ENCODE measurements at places on chromosomes 7 and 10. TPM values are rescaled to one million over a fixed set of nuclear protein-coding genes. Genes with fewer than 3 reads are reported as not detected.

The PDZD7 gene
- 3.2 TPM for polyA plus RNA-seq

The HOXA7 gene
- polyA plus RNA-seq: 28.6 TPM

The LRRC18 gene
- not detected for polyA plus RNA-seq

The PVRIG gene
- polyA plus RNA-seq: 2.0 TPM

The DHX32 gene
- 25.2 TPM for polyA plus RNA-seq

DNA sequence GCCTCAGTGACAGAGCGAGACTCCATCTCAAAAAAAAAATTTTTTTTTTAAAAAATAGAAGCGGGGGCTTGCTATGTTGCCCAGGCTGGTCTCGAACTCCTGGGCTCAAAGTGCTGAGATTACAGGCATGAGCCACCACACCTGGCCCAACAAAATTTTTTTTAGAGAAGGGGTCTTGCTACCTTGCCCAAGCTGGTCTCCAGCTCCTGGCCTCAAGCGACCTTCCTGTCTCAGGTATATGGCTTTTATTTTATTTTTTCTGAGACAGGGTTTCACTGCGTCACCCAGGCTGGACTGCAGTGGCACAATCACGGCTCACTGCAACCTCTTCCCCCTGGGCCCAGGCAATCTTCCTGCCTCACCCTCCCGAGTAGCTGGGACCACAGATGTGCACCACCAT, 1.6 kb upstream of the ABHD11 start:
- no peak for DNase-seq

- DNase-seq: no peak
Observed at GRCh38 chr10:49783645-49784044, 21.5 kb upstream of the OGDHL start.

- no peak for DNase-seq
Observed at GRCh38 chr7:98133181-98133580, 26.5 kb downstream of the LMTK2 start.

- no peak for DNase-seq
Observed at GRCh38 chr7:6271694-6272440, 557 bp downstream of the CYTH3 start.

DNA sequence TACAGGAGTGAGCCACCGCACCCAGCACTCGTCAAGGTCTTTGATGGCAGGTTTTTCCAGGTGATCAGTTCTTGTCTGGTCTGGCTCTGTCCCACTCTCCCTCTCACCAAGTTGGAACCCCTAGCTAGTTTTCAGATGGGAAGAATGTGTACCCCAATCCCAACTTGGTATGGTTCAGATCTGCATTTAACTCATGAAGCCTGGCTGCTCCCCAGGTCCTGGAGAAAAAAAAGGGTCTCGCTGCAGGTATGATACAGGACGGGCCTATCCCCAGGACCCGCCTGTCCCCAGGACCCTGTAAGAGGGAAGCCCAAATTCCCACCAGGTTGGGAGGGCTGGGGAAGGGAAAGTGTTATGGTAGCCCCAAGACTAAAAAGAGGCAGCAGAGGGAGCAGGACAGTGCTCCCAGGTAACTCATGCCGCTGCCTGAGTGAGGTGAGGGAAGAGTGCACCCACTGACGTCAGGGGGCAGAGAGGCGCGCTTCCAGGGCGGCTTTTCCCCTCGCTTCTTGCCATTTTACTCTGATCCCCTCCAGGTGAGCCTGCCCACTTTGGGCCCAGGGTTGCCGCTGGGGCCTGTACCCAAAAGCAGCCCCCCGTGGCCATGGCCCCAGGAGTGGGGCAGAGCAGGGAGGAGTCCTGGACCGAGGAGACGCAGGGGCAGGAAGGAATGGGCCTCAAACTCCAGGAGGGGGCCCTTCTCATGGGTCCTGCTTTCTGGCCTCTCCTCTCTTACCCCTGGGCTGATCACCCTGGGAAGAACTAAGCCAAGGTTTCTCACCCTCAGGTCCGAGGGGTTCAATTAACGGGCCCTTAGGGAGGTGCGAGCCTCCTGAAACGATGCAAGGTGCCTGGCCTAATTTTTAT, 36.4 kb upstream of the SRRM3 start:
- no peak for DNase-seq

GRCh38 chr7:118327174-118327573, 102.7 kb downstream of the ANKRD7 start:
- peak; percentile 11 for DNase-seq

- no peak for DNase-seq
Observed at GRCh38 chr7:52928591-52928990, 106.8 kb upstream of the POM121L12 start.

GRCh38 chr7:44348851-44349781, 23.7 kb upstream of the CAMK2B start:
- DNase-seq: no peak

DNA sequence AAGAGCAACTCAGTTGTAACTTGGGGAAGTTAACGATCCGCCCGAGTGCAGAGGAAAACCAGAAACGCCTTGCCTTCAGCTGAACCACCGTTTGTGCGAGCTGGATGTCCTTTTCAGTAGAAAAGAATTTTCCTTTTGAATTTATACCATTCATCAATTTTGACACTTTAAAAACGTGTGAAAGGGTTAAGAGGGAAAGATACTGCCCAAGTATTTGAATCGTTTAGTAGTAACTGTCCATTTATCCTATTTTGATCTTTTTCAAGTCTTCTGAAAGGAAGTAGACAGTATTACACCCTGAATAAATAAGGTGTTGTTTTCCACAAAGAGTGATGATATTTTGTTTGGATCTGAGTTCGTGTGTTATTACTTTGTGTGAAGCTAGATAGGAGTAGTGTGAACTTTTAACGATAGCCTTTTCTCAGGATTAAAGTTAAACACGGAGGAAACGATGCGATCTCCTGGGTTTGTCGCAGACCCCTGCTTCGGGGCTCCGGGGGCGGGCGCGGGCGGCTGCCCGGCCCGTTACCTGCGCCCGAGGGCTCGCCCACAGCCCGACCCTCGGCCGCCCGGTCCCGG, 830 bp upstream of the BMI1 start:
- no peak for DNase-seq

DNA sequence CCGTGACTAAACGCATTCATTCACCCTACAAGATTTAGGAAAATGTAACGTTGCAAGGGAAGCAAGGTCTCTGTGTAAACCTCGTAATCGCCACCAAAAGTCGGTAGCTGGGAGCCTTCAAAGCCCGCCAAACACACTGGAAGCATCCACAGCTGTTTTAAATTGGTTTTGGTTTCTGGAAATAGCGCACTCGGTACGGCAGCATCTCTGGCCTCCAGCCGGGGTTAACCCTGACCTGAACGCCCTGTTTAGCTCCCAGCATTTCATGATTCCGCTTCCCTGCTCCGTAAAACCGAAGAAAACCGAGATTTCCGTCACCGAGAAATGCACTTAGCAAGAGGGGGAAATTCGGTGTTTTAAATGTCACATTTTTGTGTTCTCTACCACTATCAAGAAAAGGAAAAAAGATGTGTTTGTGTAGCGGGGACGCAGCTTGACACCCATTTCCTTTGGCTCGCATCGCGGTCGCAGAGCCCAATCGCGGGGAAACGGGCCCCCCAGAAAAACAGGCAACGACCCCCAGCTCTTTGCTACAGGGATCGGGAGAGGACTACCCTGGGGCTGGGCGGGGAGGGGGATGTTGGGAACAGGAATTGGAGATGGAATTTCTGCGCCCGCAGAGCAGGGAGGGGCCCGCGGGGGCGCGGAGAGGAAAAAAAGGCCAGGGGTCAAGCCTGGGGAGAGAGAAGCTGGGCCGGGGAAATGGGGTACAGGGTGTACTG, 646 bp downstream of the SGCE start:
- peak; percentile 43 for DNase-seq

DNA sequence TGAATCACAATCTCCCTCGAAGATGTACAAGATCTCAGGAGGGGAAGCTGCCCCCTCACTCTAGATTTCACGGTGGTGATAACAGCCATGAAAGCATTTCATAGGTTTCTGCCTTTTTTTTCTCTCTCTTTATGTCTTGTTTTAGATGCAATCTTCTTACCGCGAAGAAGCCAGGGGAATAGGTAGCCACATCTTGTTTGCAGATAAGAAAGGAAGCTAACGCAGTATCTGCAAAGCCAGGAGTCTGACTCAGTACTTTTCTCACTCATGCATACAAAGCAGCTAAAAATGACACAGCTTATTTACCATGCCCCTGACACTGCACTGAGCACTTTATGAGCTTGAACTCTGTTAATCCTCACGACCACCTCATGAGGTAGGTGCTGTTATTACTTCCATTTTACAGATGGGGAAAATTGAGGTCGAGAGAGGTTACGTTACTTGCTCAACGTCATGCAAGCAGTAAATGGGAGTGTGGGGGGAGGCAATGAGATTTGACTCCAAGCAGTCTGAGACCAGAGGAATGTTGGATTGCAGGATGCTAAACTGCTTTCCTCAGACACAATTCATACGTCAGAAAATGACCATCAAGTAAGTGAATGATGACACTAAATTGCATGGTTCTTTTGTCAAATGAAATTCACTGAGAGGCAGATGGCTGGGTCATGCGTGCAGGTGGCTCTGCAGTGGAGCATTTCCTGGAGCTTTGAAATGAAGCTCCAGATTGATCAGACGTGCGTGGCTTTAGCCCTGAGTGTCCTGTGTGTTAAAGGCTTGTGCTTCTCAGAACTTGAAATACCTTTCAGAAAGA, 3.3 kb downstream of the MAP3K8 start:
- no peak for DNase-seq

GRCh38 chr7:99407872-99408378, 472 bp downstream of the PDAP1 start:
- no peak for DNase-seq

DNA sequence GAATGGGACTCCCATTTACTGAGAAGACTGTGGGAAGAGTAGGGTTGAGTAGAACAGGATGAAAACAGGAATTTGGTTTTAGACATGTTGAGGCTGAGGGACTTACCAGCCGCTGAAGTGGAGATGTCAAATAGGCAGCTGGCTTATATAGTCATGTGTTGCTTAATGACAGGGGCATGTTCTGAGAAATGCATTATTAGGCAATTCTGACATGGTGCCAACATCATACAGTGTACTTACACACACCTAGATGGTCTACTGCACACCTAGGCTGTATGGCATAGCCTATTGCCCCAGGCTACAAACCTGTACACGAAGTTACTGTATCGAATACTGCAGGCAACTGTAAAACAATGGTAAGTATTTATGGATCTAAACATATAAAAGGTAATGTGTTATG, 17.5 kb downstream of the ARL3 start:
- DNase-seq: no peak

DNA sequence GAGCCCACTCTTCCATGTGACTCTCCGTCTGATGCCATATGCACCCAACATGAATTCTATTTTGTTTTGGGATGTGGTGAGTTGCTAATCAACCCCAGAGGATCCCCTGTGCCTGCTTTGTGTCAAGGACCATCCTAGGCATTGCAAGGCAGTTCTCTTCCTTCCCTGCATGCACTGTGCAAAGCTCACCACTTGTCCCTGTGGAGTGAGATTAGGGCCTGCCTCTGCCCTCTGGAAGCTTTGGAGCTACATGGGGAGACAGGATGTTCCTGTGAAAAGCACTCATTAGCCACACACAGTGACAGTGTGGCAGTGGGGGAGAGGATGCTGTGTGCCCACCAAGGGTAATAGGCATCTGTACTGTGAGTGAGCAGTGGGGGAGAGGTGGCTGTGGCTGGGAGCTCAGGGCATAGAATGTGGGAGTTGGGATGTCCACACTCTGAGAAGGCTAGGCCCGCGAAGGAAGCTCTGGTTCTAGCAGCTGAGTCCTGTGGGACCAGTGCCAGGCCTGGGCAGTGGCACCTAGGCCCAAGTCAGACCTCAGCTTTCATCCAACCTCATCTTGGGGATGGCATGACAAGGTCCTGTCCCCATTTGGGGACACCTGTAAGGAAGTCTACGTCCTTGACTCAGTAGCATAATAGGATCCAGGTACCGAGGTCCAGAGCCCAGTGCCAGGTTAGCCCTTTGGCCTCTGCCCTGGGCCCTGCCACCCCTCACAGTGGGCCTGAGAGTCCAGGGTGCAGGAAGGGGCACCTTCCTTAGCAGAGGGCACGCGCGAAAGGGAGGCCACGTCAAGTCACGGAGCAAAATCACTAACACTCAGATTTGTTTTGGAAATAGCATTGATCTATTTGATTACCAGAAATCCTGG, 6.6 kb downstream of the ADRA2A start:
- DNase-seq: no peak

- no peak for DNase-seq
Observed at GRCh38 chr7:36884910-36885309, 160.6 kb upstream of the AOAH start.

GRCh38 chr10:72353965-72354355, 759 bp downstream of the DNAJB12 start:
- no peak for DNase-seq

DNA sequence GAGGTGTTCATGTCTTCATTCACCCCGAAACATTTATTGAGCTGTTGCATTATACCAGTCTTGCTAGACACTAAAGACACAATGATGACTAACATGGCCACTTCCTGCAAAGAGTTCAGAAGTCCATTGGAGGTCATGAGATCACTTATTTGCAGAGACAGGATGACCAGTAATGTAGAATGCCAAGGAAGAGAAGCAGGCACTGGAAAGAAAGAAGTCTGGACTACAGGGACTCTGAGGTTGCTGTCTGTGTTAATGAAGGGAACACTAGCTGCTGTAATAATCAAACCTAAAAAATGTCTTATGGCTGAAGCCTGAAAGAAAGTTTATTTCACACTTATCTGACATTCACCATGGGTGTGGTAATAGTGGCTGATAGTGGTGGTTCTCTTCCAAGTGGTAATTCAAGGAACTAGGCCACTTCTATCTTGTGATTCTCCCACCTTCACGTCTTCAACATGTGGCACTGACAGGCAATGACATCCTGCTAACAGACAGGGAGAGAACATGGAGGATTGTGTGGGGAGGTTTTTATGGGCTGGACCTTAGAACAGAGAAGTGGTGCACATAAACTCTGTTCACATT, 89.2 kb upstream of the MKLN1 start:
- no peak for DNase-seq

- no peak for DNase-seq
Observed at GRCh38 chr10:36591436-36591835, 534.0 kb upstream of the ANKRD30A start.

DNA sequence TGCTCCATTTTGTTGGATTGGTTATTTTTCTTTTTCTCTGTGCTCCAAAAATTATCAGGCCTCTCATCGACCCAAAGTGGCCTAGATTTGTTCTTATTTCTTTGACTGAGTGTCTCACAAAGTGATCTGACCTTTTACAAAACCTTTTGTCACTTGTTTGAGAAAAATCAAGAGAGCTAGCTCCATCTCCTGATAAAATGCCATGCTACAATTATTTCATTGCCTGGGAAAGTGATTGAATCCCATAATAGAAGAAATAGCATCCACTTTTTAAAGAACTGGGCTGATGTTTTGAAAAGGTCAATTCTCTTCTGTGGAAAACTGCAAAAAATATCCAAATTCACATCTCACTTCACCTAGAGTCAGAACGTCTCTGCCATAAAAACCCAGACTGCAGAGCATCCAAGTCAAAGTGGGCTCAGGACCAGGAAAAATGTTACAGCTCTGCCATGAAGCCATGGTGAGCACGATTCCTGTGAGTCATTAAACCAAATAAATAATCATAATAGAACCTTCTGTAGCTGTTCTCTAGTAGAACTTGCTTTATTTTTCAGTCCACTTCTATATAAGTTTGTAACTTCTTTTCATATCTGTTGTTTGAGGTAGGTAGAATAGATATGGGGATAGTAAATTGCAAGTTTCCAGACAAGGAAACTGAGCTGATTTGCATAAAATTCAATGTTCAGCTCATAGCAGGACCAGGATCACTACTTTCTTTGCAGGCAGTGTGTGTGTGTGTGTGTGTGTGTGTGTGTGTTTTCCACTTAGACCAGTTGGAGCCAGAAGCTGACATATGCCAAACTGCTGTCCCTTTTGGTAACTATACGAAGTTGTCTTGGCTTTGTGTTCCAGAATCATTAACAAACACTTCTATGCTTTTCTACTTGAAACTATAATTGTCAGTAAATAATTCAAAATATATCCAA, 632.5 kb upstream of the ANKRD30A start:
- DNase-seq: no peak

GRCh38 chr10:72096115-72097000, 8.0 kb upstream of the SPOCK2 start:
- no peak for DNase-seq

Data from renal pelvis (tissue), 12 donors.